ENCODE measurements at places on chromosomes 2 and 18.

- no peak for DNase-seq
Measured at GRCh38 chr2:6917071-6917760, at the start of gene RNF144A. Gene RNF144A (plus strand): TSS chr2:6917412. CDS start chr2:6996927, 79,515 bp downstream.

GRCh38 chr2:147860009-147860408, 15.2 kb downstream of the ACVR2A start:
- no peak for DNase-seq

- no peak for DNase-seq
Measured at GRCh38 chr18:61908661-61909060, 15.9 kb upstream of the RNF152 start.

- DNase-seq, result no peak
Measured at GRCh38 chr18:69402533-69402989, 1.9 kb downstream of the DOK6 start.

Data from stimulated activated CD4-positive, alpha-beta T cell treated with anti-CD3 and anti-CD28 coated beads, Interleukin-15, amount 100 ng/mL, for 48 hours (primary cell).